NCI-H460 (cell line): ENCODE measurements at places on chromosomes 5 and 9. TPM values are rescaled to one million over a fixed set of nuclear protein-coding genes. Genes with fewer than 3 reads are reported as not detected.

The PCDHB11 gene
- total RNA-seq: 5.4 and 6.0 TPM in 2 replicates

GRCh38 chr9:27600256-27600655 lies 27.0 kb upstream of the C9orf72 start:
- no peak for DNase-seq

DNA sequence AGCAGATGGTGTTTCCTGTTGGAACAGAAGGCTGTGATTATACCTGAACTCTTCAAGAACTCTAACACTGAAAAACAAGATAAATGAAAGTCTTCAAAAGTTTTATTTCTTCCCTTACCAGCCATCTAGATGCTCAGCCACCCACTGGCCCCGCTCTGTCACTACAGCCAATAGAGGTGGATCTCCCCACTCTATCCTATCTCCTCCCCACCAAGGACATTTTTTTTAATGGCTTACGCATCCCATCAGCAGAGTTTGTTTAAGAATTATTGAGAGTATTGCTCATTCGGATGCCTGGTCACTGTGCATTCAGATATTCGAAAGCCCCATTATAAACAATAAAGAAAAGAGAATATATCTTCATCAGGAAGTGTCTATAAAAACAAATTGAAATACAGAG lies 159.4 kb downstream of the RASEF start:
- no peak for DNase-seq

GRCh38 chr5:43631182-43631910 lies 28.4 kb downstream of the NNT start:
- DNase-seq: peak; percentile 80

DNA sequence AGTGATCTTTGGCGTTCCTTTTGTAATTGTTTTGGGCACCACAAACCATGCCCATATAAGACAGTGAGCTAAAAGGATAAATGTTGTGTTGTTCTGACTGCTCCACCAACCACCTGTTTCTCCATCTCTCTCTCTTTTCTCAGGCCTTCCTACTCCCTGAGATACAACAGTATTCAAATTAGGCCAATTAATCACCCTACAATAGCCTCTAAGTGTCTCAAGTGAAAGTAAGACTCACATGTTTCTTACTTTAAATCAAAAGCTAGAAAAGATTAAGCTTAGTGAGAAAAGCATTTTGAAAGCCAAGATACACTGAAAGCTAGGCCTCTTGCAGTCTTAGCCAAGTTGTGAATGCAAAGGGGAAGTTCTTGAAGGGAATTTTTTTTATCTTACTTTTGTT lies 268.8 kb upstream of the NREP start:
- DNase-seq: no peak
